ENCODE measurements at places on chromosomes 5 and 9. TPM values are rescaled to one million over a fixed set of nuclear protein-coding genes. Genes with fewer than 3 reads are reported as not detected.

DNA sequence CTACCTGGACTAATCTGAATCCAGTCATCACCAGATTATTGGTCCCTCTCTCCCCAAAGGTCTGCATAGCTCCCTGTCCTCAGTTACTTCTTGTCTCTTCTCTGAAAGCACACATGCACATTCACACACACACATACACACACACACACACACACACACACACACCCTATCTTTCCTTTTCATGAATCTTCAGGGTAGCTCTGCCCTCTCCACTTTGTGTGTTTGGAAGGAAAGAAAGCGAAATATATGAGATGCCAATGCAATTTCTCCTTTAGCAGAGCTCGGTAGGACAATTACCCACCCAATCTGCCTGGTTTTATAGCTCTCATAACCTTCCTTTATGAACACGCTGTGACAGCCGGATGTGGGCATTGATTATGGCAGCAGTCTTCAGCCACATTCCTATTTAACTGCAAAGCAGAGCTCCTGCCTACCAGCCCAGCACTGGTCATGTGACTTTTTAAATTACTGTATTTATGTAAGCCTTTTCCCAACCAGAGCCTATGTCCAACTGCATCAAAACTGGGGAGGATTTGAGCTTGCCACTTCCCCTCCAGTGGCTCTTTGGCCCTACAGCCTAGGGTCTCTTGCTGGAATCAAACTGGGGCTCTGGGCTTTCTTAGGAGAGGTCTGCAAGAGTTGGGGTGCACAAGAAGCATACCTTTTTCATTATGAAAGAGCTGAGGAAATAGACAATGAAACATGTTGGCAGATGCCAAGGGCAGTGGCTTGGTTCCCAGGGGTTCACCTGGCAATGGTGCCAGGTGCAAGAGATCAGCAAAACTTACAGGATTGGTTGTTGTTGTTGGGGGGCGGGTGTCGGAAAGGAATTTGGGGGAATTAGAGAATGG is 20.8 kb upstream of the MATR3 start:
- no peaks in the 10 kb centered on the region for H3K27me3 ChIP-seq
- no peak for DNase-seq
- H3K4me3 ChIP-seq = peak overlapping the region; percentile 89
- peaks cover 12% of the 10 kb centered on the region for H3K36me3 ChIP-seq
- H3K27ac ChIP-seq = peak overlapping the region; percentile 86
- H3K4me1 ChIP-seq = peaks cover 66% of the 10 kb centered on the region

- H3K36me3 ChIP-seq = no peaks in the 10 kb centered on the region
- no peak for DNase-seq
- no peaks in the 10 kb centered on the region for H3K27me3 ChIP-seq
These were observed 31.9 kb downstream of the FAM240B start for GRCh38 chr9:38687992-38688391.

- no peaks in the 10 kb centered on the region for H3K4me1 ChIP-seq
- no peak for DNase-seq
- H3K36me3 ChIP-seq = no peaks in the 10 kb centered on the region
These were observed 170.3 kb upstream of the RAD23B start for GRCh38 chr9:107112707-107113243.

GRCh38 chr9:114419796-114420195 is 32.0 kb upstream of the AKNA start:
- H3K4me1 ChIP-seq = no peaks in the 10 kb centered on the region
- H3K36me3 ChIP-seq = no peaks in the 10 kb centered on the region
- DNase-seq = no peak
- no peak overlapping the region for H3K4me3 ChIP-seq
- H3K27me3 ChIP-seq = no peaks in the 10 kb centered on the region
- no peak overlapping the region for H3K27ac ChIP-seq

GRCh38 chr5:54883374-54884194 is 101.8 kb downstream of the ESM1 start:
- H3K27me3 ChIP-seq = no peaks in the 10 kb centered on the region
- H3K36me3 ChIP-seq = no peaks in the 10 kb centered on the region
- no peak for DNase-seq
- no peaks in the 10 kb centered on the region for H3K4me1 ChIP-seq

- no peaks in the 10 kb centered on the region for H3K27me3 ChIP-seq
- no peak overlapping the region for H3K4me3 ChIP-seq
- DNase-seq = no peak
- no peaks in the 10 kb centered on the region for H3K4me1 ChIP-seq
- no peaks in the 10 kb centered on the region for H3K36me3 ChIP-seq
- no peak overlapping the region for H3K27ac ChIP-seq
These were observed 78.9 kb downstream of the ALDH7A1 start for GRCh38 chr5:126516133-126516532.

DNA sequence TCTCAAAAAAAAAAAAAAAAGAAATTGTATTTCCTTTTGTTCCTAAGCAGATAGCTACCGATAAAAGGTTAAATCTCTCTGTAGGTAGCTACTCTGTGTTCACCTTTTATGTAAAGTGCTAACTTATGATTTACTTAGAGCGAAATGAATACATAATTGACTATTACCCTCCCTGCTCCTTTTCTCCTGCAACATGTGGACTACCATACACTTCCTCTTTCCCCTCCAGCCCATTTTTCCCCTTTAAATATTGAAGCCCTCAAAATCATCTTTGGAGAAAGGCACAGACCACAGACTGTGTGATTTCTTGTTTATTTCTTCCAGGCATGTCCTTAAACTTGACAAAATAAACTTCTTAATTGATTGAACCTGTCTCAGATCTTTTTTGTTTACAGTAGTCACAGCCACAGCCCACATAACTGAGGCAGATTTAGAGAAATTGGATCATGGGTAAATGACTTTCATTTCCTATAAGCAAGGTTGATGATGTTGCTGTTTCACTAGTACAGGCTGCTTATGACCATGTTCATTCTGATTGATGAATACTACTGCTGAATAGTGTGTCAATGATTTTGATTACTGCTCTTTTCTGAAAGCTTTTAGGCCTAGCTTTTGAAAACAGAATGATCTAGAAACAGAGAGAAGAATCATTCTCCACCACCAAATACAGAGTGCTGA is 59.2 kb downstream of the PHAX start:
- H3K4me1 ChIP-seq = no peaks in the 10 kb centered on the region
- no peaks in the 10 kb centered on the region for H3K36me3 ChIP-seq
- H3K27ac ChIP-seq = no peak overlapping the region
- no peaks in the 10 kb centered on the region for H3K27me3 ChIP-seq
- no peak overlapping the region for H3K4me3 ChIP-seq
- no peak for DNase-seq

- H3K4me1 ChIP-seq = no peaks in the 10 kb centered on the region
- no peaks in the 10 kb centered on the region for H3K36me3 ChIP-seq
- DNase-seq = no peak
- no peak overlapping the region for H3K4me3 ChIP-seq
- no peak overlapping the region for H3K27ac ChIP-seq
These were observed 10.9 kb upstream of the ZNF366 start for GRCh38 chr5:72518001-72518683.

DNA sequence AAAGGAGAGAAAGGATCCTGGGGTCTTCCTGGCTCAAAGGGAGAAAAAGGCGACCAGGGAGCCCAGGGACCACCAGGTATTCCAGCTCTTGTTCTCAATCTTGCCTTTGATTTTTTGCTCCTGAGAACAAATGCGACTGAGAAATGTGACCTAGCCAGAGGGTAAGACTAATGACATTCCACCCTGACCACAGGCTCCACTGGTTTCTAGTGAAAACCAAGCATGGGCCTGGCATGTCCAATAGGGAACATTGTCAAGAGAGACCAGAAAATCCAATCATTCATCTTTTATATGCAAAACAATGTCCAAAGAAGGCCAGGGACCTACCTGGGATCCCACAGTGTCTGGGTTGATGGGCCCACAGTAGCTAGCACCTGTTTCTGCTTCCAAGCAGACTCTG is 50.3 kb upstream of the TGFBR1 start:
- H3K27ac ChIP-seq = no peak overlapping the region
- H3K36me3 ChIP-seq = no peaks in the 10 kb centered on the region
- 0 out of 2 replicates have a peak, but pooled peaks cover 4% of the 10 kb centered on the region for H3K27me3 ChIP-seq
- no peak for DNase-seq
- H3K4me3 ChIP-seq = no peak overlapping the region
- peaks cover 9% of the 10 kb centered on the region for H3K4me1 ChIP-seq

GRCh38 chr5:145056800-145057199 is 778.3 kb downstream of the PRELID2 start:
- no peak overlapping the region for H3K4me3 ChIP-seq
- H3K4me1 ChIP-seq = no peaks in the 10 kb centered on the region
- no peak for DNase-seq
- no peak overlapping the region for H3K27ac ChIP-seq
- H3K36me3 ChIP-seq = no peaks in the 10 kb centered on the region

DNA sequence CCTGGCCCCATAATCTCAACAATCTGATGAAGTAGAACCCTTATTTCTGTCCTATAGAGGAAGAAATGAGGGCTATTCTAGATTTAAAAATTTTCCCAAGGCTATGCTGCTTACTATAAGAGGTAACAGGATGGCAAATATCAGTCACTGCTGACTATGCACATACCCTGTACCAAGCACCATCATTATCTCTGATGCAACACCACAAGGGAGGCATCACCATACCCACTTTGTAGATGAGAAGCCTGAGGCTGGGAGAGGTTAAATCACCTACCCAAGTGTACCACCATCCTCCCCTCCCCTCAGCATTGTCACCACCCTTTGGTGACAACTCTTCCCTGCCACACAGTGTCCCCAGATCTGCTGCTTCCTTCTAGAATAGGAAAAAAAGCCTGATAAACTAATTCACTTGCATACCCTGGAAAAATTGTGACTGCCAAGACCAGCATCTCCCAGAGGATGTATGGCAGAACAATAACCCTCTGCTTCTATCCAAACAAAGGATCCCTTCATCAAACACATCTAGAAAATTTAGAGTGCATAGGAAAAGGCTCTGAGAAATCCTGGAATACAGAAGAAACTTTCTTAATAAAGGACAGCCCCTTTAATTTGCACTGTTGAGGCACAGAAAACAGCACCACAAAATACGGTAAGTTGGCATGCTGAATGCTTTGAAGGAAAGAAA is 48.3 kb downstream of the PRRC1 start:
- no peak for DNase-seq
- H3K4me1 ChIP-seq = no peaks in the 10 kb centered on the region
- H3K27me3 ChIP-seq = no peaks in the 10 kb centered on the region
- no peaks in the 10 kb centered on the region for H3K36me3 ChIP-seq

DNA sequence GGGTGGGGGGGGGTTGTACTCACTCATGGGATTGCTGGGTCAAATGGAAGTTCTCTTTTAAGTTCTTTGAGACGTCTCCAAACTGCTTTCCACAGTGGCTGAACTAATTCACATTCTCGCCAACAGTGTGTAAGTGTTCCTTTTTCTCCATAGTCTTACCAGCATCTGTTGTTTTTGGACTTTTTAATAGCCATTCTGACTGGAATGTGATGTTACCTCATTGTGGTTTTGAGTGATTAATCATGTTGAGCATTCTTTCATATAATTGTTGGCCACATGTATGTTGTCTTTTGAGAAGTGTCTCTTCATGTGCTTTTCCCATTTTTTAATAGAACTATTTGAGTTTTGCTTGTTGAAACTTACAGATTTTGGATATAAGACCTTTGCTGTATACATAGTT is 94.9 kb upstream of the PLPPR1 start:
- H3K4me1 ChIP-seq = no peaks in the 10 kb centered on the region
- no peak overlapping the region for H3K27ac ChIP-seq
- peaks cover 3% of the 10 kb centered on the region for H3K27me3 ChIP-seq

- peaks cover 7% of the 10 kb centered on the region for H3K36me3 ChIP-seq
- no peak overlapping the region for H3K4me3 ChIP-seq
- no peak for DNase-seq
- no peak overlapping the region for H3K27ac ChIP-seq
- peaks cover 22% of the 10 kb centered on the region for H3K4me1 ChIP-seq
- no peaks in the 10 kb centered on the region for H3K27me3 ChIP-seq
These were observed 23.2 kb upstream of the TERT start for GRCh38 chr5:1317921-1318565.

DNA sequence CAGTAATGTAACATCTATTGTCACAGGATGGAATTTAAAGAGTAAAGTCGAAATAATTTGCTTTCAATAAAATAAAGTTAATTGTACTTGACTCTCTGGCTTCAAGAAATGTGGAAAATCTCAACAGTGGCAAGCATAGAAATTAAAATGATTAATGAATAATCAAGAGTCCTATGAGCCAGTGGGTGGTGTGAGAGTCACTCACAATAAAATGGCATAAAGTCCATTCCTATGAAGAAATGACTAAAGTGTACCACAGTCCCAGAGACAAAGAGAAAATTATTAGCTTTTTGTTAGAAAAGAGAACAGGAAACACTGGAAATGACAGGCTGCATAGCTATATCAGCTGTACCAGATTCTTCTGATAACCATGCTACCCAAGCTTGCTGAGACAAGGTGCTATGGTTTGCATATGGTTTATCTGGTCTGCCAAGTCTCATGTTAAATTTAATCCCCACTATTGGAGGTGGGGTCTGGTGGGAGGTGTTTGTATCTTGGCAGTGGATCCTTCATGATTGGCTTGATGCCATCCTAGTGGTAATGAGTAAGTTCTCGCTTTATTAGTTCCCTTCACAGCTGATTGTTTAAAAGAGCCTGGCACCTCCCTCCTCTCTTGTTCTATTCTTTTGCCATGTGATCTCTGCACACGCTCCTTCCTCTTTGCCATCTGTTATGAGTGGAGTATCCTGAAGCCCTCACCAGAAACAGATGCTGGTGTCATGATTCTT is 647.7 kb upstream of the ITGA1 start:
- no peak overlapping the region for H3K4me3 ChIP-seq
- H3K27me3 ChIP-seq = no peaks in the 10 kb centered on the region
- H3K36me3 ChIP-seq = no peaks in the 10 kb centered on the region
- no peak overlapping the region for H3K27ac ChIP-seq
- H3K4me1 ChIP-seq = no peaks in the 10 kb centered on the region

- H3K4me3 ChIP-seq = peak overlapping the region; percentile 79
- H3K4me1 ChIP-seq = peaks cover 14% of the 10 kb centered on the region
- H3K36me3 ChIP-seq = peaks cover 14% of the 10 kb centered on the region
- H3K27me3 ChIP-seq = no peaks in the 10 kb centered on the region
- peak overlapping the region; percentile 97 for H3K27ac ChIP-seq
These were observed 1.0 kb downstream of the RABL6 start for GRCh38 chr9:136808806-136809158.

GRCh38 chr9:5574097-5574496 is 54.8 kb upstream of the RIC1 start:
- no peak overlapping the region for H3K27ac ChIP-seq
- no peaks in the 10 kb centered on the region for H3K36me3 ChIP-seq
- no peaks in the 10 kb centered on the region for H3K27me3 ChIP-seq
- H3K4me1 ChIP-seq = no peaks in the 10 kb centered on the region

NRARP gene
- 22.2 TPM for total RNA-seq

GDA gene
- total RNA-seq = 49.4 TPM

FGD3 gene
- 3.3 TPM for total RNA-seq

MBLAC2 gene
- total RNA-seq = 5.7 TPM

FGFR4 gene
- 78.1 TPM for total RNA-seq

ANKS6 gene
- 39.2 TPM for total RNA-seq

LIX1 gene
- not detected for total RNA-seq

PCDHGB2 gene
- total RNA-seq = 0.34 TPM

INSL6 gene
- not detected for total RNA-seq

TMC1 gene
- 0.57 TPM for total RNA-seq

BHMT2 gene
- 0.20 TPM for total RNA-seq

HMCN2 gene
- 0.22 TPM for total RNA-seq

NR5A1 gene
- 0.64 TPM for total RNA-seq
